ENCODE measurements at places on chromosomes 4 and X.

GRCh38 chr4:127586922-127587571 lies 45.7 kb upstream of the INTU start:
- no peak for DNase-seq

GRCh38 chr4:153757407-153757806 lies 2.4 kb downstream of the RNF175 start:
- no peak for DNase-seq

DNA sequence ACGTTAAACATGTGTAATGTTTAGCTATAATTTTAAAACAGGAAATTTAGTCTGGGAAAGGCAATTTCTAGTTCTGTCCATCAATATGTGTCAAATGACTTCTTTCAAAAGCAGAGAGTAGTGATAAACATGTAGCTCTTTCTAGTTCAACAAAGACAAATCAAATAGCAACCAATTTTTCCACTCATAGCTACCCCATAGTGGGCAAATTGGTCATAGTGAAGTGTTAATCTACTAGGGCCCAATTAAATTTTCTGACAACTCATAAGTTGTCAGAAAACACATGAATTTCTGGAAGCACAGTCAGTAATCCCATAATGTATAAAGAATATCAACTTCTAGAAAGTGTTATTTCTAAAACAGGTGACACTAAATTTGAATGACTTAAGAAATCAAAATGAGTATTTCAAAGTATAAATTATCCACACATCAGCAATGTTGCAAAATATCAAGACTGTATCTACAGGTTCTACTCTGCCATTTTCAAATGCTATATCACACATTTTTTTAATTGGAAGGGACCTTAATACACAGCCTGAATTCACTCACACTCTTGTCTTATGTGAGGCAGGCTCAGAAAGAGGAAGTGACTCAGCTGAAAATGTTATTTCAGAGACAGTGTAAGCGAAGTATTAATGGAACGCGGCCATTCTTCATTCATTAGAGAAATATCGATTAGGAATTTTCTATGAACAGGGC lies 7.7 kb downstream of the OCIAD2 start:
- no peak for DNase-seq

GRCh38 chr4:10098780-10099160 lies 17.8 kb downstream of the WDR1 start:
- DNase-seq, result no peak

- DNase-seq, result no peak
Measured at GRCh38 chr4:46886711-46887110, 22.3 kb downstream of the COX7B2 start.

DNA sequence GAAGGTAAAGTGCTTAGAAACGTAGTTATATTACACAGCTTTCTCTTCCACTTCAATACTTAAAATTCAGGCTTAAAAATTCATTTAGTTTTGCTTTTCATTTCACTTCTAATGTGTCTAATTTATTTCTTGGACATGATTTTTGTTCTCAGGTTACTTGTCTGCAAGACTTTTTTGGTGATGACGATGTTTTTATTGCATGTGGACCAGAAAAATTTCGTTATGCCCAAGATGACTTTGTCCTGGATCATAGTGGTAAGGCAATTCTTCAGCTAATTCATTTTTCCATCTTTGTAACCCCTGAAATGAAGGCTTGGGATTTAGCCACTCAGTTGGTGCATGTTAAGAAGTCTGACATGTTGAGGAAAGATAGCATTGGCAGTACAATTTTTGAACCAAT lies 114.7 kb downstream of the DCLK2 start:
- DNase-seq, result no peak

- no peak for DNase-seq
Measured at GRCh38 chr4:577499-578450, 1.7 kb upstream of the TMEM271 start.

DNA sequence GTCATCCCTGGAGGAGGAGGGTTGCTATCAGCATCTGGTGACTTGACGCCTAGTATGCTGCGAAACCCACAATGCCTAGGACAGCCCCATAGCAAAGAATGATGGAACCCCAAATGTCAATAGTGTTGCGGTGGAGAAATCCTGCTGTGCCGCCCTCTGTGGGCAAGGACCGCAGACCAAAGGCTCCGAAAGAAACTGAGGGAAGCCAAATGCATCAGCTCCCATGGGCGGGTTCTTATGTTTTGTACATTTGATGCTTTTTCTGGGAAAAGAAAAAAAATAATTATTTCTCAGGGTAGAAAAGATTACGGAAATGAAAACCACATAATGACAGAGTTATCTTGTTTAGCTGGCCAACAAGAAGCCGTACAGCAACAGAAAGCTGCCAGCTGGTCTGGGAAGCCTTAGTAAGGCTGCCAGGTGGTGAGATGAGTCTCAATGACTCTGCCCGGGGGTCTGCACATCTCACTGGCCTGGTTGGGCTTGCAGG lies 95.0 kb upstream of the TBL1X start:
- no peak for DNase-seq

DNA sequence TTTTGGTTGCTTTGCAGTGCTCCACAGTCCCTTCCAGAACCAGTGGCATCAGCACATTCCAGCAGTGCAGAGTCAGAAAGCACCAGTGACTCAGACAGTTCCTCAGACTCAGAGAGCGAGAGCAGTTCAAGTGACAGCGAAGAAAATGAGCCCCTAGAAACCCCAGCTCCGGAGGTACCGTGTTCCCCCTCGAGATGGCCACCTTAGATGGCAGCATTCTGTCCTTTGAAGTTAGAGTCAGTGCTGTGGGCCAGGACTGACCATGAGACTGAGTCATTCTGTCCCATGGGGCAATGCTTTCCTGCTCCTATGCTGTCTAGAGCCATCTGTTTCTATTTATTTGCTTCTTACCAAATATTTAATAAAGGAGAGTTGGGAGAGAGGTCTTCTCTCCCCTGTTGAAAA lies 112.3 kb downstream of the KLHL8 start:
- DNase-seq, result no peak

DNA sequence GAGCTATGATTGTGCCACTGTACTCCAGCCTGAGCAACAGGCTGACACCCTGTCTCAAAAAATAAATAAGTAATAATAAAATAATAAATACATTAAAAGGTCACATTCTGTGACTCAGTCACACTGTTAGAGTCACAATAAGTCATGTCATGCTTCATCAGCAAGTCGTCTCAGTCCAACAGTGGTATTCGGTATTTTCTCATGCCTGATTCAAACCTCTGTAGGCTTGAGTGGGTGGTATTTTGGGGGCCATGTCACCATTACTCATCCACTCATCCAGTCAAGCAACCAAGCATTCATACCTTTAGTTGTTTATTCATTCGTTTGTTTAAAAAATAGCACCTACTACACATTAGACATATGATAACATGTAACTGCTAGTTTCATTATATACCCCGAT lies 46.9 kb downstream of the SUPT20HL2 start:
- no peak for DNase-seq

DNA sequence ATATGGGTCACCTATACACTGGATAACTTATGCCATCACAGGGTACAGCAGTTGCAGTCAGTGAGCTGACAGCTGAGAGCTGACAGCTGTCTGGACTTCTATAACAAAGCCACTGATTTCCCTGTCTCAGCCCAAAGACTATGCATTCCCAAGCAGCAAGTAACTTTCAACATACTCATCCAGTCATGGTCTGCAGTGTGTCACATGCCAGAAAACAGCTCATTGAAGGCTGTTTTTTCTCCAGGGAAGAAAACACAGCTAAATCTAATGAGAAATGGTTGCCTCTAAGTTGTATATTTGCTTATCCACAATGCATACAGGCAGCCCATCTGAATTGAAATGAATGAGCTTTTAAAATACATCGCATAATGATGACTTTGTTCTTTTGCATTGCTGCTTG lies 6.3 kb downstream of the KIAA1210 start:
- no peak for DNase-seq

DNA sequence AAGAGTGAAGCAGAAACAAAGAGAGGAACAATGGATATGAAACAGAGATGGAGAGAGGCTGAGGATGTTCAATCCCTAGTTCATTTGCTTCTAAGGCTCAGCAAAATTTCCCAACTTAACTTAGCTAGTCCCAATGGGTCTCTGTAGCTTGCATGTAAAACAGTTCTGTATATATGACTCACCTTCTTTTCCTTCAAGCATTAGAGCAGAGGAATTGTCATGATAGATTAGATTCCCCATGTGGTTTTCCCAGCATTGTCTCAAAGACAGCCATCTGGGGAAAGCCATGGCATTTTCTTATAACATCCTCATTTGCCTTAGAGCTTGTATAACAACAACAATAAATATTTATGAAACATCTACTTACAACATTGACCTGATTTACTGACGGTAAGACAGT lies 93.9 kb upstream of the GATB start:
- DNase-seq, result no peak

DNA sequence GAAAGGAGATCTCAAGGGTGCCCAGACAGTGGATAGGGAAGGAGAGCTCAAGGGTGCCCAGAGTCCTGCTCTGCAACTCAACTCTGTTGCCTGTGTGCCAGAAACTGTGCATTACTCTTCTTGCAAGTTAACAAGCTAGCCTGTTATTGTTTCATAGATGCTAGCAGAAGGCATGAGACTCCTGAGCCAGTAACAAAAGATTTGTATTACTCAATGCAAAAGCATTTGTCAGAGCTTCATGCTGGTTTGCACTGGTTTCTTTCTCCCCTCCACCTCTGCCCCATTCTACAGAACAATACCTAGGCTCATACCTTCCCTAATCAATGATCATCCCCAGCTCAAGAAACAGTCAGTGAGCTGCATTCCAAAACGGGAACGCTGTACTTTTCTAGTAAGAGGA lies 124.5 kb upstream of the NEIL3 start:
- DNase-seq, result no peak

DNA sequence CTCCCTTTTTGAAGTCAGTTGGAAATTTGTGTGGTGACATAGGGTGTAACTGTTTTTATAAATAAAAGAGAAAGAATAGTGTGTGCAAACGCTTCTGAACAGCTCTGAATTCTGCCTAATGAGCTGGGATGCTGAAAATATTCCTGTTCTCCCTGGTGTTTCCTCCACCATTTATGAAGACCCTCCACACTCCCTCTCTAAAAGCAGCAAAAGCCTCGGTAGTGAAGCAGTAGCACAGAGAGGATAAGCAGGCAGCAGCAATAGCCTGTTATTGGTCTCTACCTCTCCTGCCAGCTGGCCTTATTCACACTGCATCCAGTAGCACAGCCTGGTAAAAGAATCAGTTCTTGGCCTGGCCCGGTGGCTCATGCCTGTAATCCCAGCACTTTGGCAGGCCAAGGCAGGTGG lies 406.1 kb downstream of the IQCM start:
- no peak for DNase-seq

DNA sequence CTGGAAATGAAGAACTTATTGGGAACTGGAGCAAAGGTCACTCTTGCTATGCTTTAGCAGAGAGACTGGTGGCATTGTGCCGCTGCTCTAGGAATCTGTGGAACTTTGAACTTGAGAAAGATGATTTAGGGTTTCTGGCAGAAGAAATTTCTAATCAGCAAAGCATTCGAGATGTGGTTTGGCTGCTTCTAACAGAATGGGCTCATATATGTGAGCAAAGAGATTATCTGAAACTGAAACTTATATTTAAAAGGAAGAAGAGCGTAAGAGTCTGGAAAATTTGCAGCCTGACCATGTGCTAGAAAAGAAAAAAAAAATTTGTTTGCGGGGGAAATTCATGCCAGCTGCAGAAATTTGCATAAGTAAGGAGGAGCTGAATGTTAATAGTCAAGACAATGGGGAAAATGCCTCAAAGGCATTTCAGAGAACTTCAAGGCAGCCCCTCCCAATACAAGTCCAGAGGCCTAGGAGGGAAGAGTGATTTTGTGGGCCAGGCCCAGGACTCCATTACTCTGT lies 35.9 kb upstream of the PAPSS1 start:
- DNase-seq, result no peak

DNA sequence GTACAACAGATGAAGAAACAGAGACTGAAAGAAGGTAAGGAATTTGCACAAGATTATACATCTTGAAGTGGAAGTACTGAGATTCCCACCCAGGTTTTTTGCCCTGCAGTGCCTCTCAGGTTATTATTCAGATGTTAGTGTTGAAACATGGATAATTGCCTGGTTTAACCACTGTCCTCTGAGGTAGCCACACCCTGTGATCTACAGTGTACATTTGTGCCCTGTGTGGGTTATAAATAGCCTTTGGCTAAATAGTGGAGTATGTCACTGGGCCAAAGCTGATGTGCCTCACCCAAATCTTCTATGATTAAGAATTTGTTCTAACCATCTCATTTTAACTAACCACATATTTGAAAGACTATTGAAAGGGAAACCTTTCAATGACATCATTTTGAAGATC lies 5.4 kb upstream of the ASB5 start:
- no peak for DNase-seq

DNA sequence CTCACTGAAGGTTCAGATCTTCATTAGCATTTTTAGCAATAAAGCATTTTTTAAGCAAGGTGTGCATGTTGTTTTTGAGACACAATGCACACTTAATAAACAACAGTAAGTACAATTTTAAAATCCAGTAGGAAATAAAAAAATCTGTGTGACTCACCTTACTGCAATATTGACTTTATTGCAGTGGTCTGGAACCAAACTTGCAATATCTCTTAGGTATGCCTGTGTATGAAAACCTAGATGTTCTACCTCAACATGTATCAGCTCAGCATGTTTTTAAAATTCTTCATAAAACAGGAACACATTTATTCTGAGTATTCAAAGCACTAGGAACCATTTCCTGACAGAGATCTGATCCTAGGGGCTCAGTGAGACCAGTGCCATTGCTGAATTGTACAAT lies 26.7 kb downstream of the NR0B1 start:
- no peak for DNase-seq

DNA sequence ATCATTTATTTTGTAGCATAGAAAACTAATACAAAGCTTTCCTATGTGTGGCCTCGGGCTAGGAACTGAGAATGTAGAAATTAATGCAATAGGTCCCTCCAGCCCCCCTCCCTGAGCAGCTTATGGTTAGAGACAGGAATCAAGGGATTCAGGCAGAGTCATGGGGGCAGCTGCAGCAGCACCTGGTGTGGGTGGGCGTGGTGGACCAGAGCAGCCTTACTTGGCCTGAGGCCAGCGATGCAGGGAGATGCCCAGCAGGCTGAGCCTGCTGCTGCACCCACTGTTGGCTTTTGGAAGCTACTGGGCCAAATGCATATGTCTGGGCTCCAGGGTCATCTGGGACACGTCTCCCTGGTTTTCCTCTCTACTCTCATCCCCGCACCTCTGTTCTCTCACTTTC lies 74.0 kb downstream of the STK32B start:
- no peak for DNase-seq

DNA sequence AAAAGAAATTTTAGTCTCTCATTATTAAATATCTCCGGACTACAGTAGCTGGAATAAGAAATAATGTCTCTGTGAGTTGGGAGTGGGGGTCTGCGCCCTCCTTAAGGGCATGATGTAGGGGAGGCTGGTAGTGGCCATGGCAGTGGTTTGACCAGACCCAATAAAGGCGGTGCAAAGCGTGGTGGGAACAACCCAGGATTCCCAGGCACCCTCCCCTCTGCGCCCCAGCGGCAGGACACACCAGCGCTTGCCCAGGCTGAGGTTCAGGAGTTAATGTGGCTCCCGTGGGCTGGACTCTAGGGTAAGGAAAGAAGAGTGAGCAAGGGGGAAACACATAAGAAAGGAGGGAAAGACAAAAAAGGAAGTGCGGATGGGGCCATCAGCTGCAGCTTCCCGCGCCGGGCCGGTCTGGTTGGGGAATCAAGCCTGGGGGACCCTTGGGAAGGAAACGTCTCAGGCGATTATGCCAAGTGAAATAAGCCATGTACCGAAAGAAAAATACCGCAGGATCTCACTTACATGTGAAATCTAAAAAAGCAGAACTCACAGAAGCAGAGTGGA lies 157.5 kb upstream of the SMIM31 start:
- DNase-seq, result no peak

All from NCI-H187 treated with DMSO at 0.1 percent for 48 hours (cell line).